ENCODE measurements at places on chromosomes 7 and 10.

DNA sequence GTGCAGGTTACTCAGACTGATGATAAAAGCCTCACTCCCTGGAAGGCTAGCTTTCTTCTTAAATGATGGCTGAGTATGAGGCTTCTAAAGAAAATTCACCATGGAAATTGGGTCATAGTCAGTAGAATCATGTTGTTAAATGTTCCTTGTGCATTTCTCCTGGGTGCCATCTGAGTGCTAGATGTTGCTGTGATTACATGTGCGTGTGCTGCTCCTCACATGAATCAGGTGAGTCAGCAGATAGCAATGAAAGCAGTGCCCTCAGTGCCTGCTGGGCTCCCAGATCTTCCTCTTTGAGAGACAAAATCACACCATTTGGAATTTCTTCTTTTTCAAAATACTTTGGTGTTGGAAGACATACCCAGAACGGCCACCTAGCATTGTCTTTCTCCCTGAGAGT lies 331.7 kb downstream of the XPNPEP1 start:
- DNase-seq, result no peak

DNA sequence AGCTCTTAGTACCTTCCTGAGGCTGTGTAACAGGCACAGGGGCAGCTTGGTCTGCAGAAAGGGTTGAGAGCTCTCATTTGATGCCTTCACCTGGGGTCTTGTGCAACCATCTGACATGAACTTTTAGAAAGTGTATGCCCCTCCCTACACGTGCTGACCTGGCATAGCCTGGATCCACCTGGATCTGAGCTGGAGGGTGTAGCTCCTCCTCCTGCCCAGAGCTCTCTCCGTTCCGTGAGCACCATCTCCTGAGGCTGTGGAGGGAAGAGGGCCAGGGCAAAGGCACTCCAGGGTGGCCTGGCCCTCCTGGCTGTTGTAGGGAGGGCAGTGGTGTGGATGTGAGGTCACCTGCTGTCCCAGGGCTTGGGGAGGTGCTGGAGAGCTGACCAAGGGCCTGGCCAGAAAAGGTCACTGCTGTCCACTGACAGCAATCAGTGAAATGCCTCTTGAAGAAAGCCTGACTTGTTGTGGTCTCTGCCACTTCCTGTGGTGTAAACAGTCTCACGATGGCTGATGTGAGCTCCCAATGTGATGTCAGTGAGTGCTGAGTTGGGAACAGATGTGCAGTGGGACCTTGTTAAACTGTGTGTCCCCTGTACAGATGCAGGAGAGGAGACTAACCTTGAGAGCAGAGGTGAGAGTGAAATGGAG lies 23.0 kb downstream of the AMZ1 start:
- peak; percentile 24 for DNase-seq

- no peak for DNase-seq
Measured at GRCh38 chr7:22900784-22901183, 78.1 kb upstream of the TOMM7 start.

DNA sequence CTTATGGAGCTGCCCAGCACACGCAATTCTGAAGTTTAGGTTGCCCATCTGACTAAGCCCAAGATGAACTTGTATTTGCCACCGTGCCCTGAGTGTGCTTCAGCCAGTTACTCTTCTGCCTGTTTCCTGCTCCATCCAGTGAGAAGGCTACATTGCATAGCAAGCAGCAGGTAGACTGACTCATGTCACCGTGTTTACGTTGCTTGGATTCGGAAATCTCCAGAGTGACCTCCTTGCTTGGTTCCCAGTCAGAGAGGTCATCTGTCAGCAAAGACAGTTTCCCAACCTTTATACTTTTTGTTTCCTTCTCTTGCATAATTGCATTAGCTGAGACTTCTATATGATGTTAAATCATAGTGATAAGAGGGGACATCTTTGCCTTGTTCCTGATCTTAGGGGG lies 30.9 kb downstream of the NACAD start:
- no peak for DNase-seq

DNA sequence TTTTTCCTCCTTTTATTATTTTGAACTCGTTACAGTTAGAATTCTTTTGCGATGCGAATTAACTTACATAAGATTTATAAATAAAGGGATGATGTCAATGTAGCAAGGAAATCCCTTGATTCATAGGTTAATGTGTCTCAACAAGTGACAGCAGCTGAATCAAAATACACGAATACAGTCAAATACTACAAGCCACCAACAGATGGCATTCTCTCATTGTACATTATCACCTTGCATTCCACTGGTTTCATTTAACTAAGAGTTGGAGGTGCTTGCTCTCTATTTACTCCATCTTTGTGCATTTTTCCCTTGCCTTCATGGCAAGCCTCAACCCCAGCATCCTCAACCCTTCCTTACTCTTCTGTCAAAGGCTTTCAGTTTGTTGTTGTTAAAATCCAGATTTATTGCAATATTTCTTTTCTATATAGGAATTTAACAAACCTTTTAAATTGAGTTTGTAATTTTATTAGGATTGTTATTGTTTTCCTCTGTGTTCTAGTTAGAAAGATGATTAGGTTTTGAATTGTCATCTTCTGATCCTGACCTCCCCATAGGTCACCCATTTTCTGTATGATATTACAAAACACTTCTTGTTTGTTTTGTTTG lies 78.3 kb downstream of the SLC25A40 start:
- no peak for DNase-seq

GRCh38 chr7:93921607-93922566 lies at the start of gene GNG11:
Gene GNG11, plus strand, starts transcription at chr7:93921735. Its CDS starts 403 bp downstream, at chr7:93922138.
- no peak for DNase-seq

Measured in effector CD4-positive, alpha-beta T cell (primary cell).